HAP-1 (cell line): ENCODE measurements at places on chromosomes 3 and 15.

- no peak for DNase-seq
These were observed 108.5 kb upstream of the CMC1 start for GRCh38 chr3:28132941-28133340.

GRCh38 chr3:82556113-82556512 is 794.7 kb upstream of the GBE1 start:
- DNase-seq, result no peak

DNA sequence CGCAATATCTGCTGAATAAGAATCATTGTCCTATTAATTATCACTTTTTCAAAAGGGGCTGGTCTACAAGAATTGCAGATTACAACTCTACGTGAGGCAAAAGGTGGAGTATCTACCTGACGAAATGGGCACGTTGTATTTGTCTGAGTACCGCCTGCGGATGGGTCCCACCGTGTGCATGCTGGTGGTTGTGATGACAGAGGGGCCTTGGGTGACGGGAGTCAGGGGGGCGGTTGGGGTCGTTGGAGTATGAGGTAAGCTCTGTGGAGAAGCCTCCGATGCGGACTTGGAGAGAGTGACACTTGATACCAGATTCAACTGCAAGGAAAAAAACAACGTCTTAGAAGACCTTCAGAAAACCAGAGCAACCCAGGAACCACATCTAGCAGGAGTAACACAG is 605.8 kb downstream of the FOXP1 start:
- DNase-seq, result no peak

DNA sequence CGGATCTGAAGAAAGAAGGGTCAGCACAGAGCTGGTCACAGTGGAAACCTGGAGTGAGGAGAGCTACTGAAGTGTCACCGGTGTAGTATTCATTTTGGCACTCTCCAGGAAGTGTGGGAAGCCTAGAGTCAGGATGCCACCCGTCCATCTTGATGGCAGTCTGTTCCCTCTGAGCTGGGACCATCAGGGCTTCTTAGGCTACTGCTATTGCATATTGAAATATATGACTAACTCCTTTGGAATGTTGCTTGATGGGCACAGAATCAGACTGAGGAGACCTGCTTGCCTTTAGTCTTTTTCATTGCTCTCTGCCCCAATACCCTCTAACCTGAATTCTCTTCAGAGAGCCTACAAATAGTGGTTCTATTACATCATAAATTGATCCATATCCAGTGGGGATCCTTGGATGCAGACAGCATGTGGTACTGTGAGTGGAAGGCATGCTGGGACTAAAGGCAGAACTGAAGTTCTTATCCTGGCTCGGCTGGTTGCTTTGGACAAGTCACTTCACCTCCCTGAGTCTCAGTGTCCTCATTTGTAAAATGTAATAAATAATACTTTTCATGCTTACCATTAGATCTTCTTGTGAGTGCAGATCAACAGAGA is 143.5 kb downstream of the PDE8A start:
- no peak for DNase-seq

- no peak for DNase-seq
These were observed 524.4 kb upstream of the RGMA start for GRCh38 chr15:93613386-93613785.

DNA sequence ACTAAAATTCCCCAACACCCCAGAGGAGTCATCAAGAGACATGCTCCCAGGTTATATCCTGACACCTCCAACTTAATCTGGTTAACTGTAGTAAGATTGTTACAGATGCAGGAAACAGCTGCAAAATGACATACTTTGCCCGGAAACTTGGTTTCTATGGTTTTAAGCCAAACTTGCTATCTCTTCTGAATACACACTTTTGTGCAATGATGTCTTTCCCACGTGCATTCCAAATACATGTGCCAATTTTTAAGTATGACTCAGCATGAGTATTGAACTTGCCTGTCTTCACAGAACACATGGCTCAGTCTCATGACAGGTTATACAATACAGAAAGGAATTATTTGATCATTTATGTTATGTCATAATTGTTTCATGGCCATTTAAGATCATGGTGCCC is 207.0 kb upstream of the DCBLD2 start:
- no peak for DNase-seq
